ENCODE measurements at places on chromosomes 1 and 21.

- DNase-seq: no peak
Observed at GRCh38 chr21:32748529-32748928, 20.7 kb upstream of the SYNJ1 start.

GRCh38 chr1:185342017-185342416 is 25.0 kb upstream of the IVNS1ABP start:
- no peak for DNase-seq

DNA sequence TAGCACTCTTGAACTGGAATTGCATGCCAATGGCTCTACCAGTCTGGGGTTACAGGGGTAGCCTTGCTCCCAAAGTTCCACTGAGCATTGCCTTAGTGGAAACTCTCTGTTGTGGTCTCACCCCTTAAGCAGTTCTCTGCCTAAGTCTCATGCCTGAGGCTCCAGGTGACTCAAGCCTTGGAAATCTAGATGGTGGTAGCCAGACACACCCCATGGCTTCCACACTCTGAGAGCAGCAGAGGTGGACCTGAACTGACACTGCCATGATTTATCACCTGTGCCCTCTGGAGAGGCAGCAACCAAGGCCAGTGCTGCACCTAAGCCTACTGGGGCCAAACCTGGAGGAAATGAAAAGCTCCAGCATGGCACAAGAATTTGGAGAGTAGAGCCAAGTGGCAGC is 285.7 kb upstream of the PKN2 start:
- DNase-seq: no peak

DNA sequence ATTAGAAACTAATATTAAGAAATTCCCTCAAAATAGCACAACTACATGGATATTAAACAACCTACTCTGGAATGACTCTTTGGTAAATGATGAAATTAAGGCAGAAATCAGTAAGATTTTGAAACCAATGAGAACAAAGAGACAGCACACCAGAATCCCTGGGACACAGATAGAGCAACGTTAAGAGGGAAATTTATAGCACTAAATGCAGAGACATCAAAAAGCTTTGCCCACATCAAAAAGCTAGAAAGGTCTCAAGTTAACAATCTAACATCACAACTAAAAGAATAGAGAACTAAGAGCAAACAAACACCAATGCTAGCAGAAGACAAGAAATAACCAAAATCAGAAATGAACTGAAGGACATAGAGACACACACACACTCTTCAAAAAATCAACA is 48.6 kb upstream of the LRRC8B start:
- no peak for DNase-seq

- DNase-seq: no peak
Observed at GRCh38 chr1:186213225-186213607, 161.8 kb downstream of the TPR start.

GRCh38 chr1:79792219-79792930 is 785.8 kb upstream of the ADGRL4 start:
- no peak for DNase-seq

- no peak for DNase-seq
Observed at GRCh38 chr1:15762546-15762945, 4.0 kb downstream of the FBLIM1 start.

DNA sequence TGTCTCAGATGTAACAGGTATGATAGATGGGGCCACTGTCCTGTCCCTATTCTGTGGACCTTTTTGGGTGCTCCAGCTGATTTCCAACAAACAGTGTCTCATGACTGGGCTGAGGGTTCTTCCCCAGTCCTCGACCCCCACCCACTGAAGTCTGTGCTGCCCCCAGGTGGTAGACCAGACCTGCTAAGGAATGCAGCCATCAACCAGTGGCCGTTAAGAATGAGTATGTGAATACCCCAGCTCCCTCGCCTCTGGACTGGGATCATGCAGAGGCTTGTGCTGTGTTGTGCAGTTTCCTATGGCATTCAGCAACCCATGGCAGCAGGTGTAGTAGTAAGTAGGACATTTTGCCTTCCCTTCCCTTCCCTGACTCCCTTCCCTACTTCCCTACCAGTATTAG is 183.1 kb upstream of the KAZN start:
- no peak for DNase-seq

GRCh38 chr1:11860587-11860986 is 1.8 kb upstream of the NPPB start:
- DNase-seq: no peak

DNA sequence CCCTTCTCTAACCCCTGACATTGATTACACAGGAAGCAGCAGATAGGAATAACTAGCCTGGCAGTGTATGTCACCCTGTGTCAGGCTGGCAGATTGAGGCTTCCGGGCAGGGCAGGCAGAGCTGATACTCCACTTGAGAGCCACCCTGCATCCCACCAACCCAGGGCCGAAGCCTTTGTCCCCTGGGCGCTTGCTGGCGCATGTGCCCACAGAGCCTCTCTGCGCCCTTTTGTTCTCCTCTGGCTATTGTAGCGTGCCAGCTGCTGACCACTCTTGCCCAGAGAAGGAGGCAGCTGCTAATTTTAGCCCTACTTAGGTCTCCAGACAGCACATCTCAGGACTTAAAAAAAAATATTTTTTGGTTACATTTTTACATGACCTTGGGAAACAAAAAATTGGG is 304.9 kb downstream of the HHAT start:
- DNase-seq: no peak
